ENCODE measurements at places on chromosomes 7 and 10.

- DNase-seq, result no peak
Measured at GRCh38 chr7:43398831-43399230, 184.1 kb upstream of the STK17A start.

DNA sequence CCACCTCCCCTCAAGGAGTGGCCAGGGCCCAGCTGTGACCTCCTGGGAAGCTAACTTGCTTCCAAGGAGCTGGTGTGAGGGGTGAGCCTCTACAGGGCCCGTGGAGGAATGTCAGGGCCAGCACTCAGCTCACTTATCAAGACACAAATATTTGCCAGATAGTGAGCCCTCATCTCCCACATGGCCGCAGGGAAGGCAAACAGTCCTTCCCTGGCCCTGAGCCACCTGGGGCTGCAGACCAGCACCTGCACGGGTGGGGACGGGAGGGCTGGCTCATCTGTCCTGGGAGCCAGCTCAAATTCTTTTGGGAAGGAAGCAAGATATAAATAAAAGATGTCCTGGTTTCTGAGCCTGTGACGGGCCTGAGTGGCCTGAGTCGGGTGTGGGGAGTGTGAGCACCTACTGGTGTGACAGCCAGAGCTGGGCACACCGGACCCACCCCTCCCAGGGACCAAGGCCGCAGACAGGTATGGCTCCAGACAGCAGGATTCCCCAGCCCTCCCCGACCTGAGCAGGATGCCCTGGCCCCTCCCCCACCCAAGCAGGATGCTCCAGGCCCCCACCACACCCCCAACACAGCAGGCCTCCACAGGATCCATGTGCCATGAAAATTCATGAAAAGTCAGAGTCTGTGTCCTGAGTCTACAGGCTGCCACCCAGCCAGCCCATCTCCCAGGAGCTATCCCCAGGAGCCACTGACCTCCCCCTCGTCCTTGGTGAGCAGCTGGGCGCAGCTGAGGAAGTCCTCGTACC, 148.0 kb downstream of the MAPK8 start:
- DNase-seq, result no peak

GRCh38 chr10:113916053-113916452, 61.6 kb downstream of the NHLRC2 start:
- DNase-seq, result no peak

DNA sequence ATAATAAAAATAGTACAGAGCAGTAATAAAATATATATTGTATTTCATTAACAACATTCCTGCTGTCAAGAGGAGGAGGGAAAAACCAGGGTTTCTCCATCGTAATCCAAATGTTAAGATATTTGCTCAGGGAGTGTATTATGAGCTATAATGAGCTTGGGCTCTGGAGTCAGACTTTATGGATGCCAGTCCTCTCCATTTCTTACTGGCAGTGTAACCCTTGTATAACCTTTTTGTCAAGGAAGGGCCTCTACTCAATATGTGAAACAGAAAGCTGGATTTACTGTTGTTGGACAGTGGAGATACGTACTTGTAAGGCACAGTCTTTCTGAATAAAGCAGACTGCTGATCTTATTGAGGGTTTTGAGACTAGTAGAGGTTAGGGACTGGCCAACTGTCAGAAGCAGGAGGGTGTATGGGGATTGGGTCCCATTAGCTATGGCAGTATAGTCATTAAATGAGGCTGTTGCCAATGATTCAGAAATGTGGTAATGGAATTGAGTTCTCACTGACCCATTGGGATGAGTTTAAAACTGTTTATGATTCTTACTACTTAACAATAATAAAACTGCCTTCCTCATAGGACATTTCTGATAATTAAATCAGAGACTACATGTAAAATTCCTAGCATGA, 56.5 kb downstream of the ZNF277 start:
- no peak for DNase-seq

- DNase-seq, result no peak
Measured at GRCh38 chr7:81769891-81770727, at the start of gene HGF. HGF (minus strand) TSS chr7:81770047; CDS start chr7:81769971, 76 bp downstream.

- DNase-seq, result no peak
Measured at GRCh38 chr7:835021-835420, 2.7 kb downstream of the SUN1 start.

- no peak for DNase-seq
Measured at GRCh38 chr10:33137356-33138005, 179.5 kb upstream of the ITGB1 start.

Measured in activated T-helper 9 cell treated with anti-CD3 and anti-CD28 coated beads, Interleukin-2, amount 50 U/mL, for 16 hours (primary cell).